ENCODE measurements at places on chromosomes 12 and 14.
A peak's percentile ranks its signal among the peaks of the same experiment; 100 is the strongest.

GRCh38 chr12:12929696-12930095 lies 22.3 kb downstream of the GPRC5D start:
- DNase-seq, result no peak

DNA sequence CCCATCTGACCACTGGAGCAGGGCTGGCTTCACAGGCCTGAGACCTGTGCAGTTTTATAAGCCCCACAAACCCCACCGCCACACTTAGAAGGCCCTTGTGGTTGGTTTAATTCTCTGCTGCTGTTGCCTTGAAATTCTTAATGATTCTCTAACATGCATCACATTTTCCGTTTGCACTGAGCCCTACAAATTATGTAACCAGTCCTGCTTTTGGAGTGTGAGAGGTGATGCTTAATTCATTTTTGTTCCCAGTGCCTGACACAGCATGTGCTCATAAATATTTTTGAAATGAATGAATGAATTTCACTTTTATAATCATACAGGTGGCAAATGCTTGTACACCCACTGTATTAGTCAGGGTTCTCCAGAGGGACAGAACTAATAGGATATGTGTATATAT lies 52.8 kb upstream of the PLXNC1 start:
- no peak for DNase-seq

DNA sequence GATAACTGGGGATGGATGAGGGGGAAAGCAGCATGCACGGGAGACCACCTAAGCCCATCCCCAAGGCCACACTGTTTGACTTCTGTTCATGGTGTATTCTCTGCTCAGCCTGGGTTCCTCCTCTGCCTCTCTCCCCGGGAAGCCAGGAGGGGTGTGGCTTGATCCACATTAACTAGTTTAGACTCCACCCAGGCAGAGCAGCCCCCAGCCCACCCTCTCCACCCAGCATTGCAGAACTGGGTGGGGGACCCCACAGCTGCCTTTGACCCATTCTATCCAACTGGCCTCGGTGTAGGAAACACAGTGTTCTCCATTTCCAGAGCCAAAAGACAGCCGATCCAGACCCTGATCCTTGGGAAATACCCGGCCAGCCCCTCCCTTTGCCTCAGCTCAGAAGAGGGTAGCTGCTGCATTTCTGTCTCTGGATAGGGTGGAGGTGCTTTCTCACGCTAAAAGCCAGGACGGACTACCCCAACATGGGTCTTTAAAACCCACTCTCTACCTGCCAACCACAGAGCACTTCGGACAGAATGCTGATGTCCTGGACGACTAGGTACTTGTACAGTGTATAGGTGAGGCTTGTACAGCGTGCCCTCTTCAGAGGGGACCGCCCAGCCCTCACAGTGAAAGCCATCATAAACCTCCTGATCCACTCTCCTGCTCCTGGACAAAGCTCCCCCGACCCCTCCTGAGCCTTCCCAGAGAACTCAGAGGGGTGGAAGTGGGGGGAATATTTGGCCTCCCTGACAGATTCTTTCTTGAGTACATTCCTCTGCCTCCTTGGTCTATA lies 9.4 kb downstream of the SPRYD3 start:
- no peak for DNase-seq

- no peak for DNase-seq
Measured at GRCh38 chr14:91254461-91254860, 10.0 kb upstream of the GPR68 start.

DNA sequence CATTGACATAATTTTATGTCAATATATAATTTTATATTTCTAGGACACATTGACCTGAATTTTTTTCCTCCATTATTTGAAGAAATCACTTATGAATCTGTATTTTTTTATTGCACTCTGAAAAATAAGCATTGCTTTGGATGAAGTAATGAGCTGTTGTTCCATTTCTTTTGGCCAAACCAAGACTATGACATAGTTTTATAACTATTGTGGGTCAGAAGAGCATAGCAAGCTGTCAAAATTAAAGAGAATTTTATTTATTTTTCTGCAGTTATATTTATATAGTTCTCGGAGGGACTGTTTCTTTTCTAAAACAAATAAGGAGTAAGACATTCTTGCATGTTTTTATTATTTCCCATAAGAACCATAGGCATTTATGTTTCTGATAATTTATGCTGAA lies 8.5 kb downstream of the C12orf75 start:
- no peak for DNase-seq

DNA sequence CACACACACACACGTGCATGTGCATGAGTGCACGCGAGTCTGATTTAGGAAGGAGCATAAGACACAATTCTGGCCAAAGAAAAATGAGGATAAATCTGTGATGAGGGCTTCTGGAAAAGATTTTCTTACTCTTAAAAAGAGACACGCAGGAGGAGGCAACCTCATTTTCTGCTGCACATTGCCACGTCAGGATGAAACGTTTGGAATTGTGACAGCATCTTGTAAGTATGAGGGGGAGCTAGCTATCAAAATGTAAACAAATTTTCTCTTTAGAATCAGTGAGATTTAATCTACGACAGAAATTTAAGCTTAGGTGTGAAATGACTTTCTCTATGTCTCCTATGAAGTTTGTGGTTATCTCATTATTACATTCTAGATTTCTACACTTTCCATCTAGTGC lies 31.1 kb upstream of the NUBPL start:
- no peak for DNase-seq

GRCh38 chr12:27595231-27595642 lies 71.2 kb downstream of the PPFIBP1 start:
- DNase-seq, result no peak

GRCh38 chr14:100714258-100714892 lies 12.3 kb upstream of the DLK1 start:
- no peak for DNase-seq

GRCh38 chr12:111469401-111469800 lies 63.7 kb downstream of the SH2B3 start:
- no peak for DNase-seq

DNA sequence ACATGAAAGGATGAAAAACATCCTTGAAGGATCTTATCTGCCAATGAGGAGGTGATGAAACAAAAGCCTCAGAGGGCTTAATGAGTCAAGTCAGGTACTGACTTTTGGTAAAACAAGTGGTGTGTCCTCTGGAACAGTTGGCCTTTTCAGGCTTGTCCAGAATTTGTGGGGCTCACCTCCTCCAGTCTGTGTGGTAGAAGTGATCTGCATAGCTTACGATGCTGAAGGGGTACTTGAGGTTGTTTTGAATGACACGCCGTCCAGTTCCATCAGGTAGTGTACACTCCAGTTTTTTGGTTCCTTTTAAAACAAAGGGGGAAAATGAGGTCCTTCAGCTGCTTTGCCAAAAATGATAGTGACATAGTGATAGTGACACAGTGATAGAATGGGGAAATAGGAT lies 17.0 kb downstream of the RTRAF start:
- DNase-seq, result no peak

DNA sequence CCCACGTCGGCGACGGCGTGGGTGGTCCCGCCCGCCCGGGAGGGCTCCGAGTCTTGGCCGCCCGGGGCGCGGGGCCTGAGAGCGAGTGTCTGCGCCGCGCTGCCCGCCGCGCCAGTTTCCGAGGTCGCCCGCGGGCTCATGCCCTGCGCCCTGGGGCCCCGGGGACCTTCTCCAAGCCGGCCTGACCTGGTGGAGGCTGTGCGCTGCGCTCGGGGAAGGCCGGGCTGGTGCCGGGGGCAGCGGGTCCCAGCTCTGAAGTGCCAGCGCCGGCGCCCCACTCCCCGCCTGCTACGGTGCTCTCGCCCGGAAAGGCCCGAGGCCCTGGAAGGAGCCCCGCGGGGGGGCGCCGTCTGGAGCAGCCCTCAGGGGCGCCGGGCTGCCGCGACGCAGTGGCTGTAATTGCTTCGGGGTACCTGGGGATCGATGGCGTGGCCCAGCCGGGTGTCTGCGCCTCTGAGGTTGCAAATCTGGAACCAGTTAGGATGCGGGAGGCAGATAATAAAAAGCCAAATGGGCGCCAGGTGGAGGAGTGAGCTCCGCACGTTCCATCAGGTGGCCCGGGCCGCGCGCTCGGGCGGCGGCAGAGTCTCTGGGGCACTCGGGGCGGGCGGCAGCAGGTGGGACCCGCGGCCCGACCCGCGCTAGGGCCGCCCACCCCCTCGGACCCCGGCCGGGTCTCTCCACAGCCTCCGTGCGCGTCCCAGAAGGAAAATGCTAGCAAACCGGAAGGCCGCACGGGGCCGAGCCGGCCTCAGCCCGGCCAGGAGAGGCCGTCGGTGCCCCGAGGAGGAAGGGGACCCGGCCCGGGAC lies 102.3 kb upstream of the DIO3 start:
- DNase-seq, result no peak

GRCh38 chr12:96811083-96811482 lies 96.0 kb upstream of the NEDD1 start:
- peak; percentile 71 for DNase-seq

DNA sequence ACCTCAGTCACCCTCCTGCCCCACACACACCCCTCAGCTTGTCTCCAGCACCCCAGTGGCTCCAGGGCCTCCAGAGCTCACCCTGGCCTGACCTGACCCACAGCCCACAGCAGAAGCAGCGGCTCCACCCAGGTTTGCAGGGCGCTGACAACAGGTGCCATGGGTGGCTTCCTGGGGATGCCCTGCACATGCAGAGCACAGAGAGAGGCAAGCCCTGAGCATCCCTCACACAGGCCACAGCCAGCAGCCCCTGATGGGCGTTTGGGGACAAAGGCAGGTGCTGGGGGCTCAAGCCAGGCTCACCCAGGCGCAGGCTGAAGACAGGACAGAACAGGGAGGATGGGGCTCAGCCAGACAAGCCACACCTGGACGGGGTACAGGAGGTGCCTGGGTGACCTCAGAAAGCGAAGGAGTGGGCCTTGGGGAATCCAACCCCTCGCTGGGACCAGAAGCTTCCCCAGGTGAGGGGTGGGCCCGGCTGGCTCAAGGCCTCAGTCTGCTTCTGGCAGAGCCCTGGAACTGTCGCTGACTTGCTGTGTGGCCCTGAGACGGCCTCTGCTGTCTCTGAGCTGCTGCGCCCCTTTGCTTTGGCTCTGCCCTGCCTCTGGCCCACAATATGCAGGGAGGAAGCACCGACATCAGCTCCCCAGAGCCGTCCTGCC lies 10.6 kb downstream of the ARL6IP4 start:
- no peak for DNase-seq

GRCh38 chr14:50039734-50040400 lies 76.5 kb downstream of the VCPKMT start:
- peak; percentile 69 for DNase-seq

DNA sequence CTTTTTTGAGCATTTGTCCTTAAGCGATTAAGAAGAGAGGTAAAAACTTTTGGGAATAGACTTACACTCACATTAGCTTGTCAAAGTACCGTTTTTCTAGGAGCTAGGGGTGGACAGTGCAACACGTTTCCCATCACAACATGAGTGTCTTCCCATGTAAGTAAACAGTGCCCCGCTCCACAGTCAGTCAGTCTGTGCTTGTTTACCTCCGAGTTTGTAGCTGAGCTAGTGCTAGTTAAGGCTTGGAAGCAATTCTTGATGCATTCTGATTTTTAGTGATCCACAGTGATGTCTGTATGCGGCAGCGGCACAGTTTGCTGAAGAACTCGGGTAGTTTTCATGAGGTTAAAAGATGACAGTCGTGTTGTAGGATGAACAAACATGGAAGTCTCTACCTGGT lies 941 bp downstream of the ZDHHC17 start:
- DNase-seq, result no peak

- no peak for DNase-seq
Measured at GRCh38 chr12:75783093-75783877, 248.3 kb downstream of the PHLDA1 start.

- DNase-seq, result no peak
Measured at GRCh38 chr14:24954700-24955037, 95.3 kb downstream of the STXBP6 start.

- no peak for DNase-seq
Measured at GRCh38 chr12:114764510-114764909, 80.5 kb upstream of the TBX3 start.

DNA sequence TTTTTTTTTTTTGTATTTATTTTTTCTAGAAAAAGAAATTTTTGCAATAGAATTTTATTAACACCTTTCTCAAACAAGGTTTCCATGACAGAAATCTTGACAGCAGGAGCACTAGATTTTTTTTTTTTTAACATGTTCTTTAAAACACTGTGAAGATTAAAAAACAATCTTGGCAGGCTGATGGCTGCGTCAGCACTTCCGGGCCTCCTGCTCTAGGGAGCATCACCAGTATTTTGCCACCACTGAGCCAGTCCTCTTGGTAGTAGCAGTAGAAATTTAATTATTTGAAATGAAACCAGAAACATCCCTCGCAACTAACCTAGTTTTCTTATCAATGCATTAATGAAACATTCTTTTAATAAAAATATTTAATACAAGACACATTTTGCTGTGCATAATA lies 99.6 kb downstream of the APAF1 start:
- no peak for DNase-seq

DNA sequence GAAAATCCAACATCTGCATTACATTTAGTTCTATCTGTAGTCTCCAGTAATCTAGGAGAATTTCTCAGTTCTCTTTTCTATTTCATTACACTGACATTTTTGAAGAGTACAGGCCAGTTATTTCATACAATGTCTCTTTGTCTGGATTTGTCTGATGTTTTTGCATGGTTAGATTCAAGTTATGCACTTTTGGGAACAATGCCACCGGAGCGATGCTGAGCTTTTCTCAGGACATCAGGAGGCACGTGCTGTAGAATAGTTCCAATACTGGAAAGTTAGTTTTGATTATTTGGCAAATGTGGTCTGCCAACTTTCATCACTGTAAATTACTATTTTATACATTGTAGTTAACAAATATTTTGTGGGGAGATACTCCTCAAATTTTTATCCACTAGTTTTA lies 43.1 kb downstream of the ALDH1L2 start:
- no peak for DNase-seq

DNA sequence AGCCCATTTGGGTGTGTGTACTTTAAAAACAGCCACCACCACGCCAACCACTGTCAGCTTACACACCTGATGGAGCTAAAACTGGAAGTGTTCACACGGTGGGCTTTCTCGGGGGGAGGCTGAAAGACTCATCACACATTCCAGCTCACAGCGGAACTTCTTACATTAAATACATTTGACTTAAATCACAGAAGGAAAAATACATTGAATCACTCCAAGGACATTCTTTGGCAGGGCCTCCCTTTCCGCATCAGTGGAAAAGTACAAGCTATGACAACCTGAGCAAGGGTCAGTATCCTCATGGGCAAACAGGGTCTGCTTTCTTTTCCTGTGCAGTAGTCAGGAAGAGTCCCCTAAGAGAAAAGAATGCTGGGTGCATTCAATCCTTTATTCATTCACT lies 31.0 kb upstream of the TC2N start:
- DNase-seq, result no peak

- no peak for DNase-seq
Measured at GRCh38 chr12:53414756-53415417, 8.8 kb upstream of the AMHR2 start.

- no peak for DNase-seq
Measured at GRCh38 chr14:95659293-95659989, 26.8 kb upstream of the TCL1B start.

Data from NCI-H226 (cell line).